ENCODE measurements at places on chromosomes 7 and 10. TPM values are rescaled to one million over a fixed set of nuclear protein-coding genes. Genes with fewer than 3 reads are reported as not detected.

DNA sequence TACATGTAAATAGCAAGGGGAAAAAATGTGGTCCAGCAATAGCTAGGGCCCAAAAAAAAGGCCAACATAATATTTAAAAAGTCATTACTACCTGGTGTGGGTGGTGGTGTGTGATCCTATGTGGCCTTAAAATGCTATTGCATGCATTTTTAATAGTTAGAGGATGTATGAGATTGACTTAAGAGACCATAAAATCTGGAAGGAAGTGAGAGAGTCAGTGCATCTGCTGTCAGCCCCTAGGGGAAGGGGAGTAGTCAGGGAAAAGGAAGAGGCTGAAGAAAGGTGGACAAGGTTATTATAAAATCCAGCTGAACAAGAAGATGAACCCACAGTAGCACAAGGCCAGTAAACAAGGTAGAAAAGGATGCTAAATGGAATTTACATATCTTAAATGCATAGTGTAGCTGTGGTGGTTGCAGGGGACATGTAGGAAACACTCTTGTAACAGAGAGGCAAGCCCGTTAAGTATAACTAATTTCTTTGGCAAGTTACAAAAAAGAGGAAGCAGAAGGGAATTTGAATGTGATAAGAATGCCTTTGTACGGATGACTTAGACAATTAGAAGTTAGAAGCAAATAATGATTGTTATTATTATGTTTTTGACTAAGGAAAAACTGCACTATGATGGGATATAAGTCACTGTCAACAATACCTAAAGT is 11.9 kb upstream of the NDUFA5 start:
- DNase-seq, result no peak

DNA sequence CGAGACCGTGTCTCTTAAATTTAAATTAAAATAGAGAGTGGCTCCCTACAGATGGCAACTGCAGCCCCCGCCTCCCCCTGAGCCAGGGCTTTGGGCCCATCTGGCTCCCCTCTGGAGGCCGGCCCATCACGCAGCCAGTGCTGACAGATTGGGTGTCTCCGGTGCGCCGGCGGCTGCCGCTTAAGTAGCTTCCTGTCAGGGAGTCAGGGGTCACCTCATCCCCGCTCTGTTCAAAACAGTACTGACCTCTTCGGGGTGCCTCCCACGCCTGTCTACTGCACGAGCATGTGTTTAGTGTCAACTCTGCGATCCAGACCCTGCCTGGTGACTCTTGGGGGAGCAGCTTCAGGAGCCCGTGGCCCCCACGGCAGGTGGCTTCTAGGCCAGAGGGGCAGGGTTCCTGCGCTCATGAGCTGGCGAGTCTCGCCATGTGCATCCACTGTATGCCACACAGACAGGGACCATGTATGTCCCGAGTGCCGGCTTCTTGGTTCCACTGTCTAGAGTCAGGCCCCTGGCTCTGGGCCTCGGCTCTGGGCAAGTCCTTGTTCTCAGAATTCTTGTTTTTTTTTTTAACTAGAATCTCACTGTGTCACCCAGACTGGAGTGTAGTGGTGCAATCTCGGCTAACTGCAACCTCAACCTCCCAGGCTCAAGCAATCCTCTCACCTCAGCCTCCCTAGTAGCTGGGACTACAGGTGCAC is 36.1 kb downstream of the KCTD7 start:
- DNase-seq, result no peak

DNA sequence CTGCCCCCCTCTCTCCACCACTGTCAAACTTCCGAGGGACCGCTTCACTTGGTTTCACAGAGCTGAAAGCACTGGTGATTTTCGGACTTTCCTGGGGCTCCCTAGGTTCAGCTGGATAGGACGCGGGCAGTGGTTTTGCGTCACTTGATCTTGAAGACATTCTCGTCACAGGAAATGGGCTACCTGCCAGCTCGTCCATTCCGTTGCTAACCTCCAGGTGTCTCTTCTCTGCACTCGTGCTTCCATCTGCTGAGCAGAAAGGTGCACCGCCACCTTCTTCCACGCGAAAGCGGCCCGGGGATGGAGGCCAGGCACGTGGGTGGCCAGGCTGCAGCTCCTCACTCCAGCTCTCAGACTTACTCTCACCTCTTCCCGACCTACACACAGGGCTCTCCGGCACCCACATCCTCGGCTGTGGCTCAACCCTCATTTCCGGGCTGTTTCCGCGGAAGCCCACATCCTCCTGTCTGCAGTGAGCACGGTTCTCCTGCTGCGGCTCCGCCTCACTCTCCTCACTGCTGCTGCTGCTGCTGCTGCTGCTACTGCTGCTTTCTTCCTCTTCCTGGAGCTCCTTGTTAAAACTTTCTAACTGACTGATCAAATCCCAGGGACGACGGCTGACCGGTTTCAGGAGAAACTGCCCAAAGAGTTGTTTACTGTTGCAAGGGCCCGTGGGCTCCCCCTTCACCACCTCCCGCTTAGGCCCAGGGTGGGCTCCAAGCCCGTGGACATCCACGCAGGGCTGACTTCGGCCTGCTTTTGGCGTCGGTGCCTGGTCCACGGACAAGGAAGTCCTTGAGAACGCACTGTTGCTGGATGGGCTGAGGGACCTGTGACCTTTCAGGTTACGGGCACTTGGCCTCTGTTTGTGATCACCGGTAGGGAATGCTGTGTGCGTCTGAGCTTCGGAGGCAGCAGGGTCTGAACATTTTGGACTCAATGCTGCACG is 32.1 kb downstream of the JCAD start:
- DNase-seq, result no peak

DNA sequence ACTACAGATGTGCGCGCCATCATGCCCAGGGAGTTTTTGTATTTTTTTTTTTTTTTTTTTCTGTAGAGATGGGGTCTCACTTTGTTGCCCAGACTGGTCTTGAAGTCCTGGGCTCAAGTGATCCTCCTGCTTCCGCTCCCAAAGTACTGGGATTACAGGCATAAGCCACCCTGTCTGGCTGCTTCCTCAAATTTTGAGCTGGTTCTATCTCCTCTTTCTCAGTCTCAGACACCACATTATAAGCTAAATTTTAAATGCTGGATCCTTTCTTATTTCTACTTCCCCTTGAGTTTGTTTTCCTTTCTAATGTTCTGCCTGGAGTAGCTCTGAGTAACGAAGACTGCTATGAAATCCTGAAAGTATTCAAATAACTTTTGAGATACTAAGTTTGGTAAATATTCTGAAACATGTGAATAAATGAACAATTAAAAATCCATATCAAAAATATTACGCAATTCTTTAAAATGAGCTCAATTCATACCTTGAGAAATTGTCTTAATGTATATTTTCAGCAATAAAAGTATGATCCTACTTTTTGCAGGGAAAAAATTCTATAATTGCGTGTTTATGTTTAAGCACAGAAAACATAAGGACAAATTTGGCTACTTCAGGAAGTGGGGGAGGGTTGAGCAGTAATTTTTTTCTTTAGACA is 15.0 kb downstream of the TCAF1 start:
- DNase-seq, result no peak

GRCh38 chr10:26090026-26090425 is 126.5 kb upstream of the GAD2 start:
- no peak for DNase-seq

DNA sequence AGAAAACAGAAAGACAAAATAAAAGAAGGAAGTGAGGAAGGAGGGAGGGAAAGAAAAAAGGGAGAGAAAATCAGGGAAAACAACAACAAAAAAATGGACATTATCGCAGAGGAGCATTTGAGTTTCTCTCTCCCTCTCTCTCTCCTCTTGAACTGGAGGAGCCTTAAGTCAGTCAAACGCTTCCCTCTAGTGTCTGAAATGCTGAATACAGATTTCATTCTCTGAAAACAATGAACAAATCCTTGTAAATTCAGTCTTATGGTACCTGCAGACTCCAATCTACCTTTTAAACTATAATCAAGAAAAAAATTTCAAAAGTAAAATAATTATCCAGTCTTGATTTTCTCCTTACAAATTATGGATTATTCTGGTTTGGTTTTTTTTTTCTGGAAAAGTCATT is 89.2 kb upstream of the PFKP start:
- DNase-seq, result no peak

- DNase-seq, result no peak
Measured at GRCh38 chr7:7563813-7564212, 2.9 kb upstream of the MIOS start.

DNA sequence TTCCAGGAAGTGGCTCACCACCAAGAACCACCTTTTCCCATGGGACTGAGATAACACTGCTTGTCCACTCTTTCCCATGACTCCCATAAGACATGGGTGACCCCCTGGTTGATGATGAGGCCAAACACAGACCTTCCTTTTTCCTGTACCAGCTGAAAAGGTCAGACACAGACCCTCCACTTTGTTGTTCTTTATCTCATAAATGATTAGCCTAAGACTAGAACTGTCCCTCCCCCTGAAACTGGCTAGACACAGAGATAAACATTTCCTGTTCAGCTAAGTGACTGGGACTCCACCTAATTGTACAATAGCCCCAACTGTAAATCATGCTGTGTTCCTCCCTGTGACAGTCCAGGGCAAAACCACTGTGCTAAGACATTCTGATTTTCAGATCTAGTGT is 8.2 kb upstream of the NRG3 start:
- DNase-seq, result no peak

DNA sequence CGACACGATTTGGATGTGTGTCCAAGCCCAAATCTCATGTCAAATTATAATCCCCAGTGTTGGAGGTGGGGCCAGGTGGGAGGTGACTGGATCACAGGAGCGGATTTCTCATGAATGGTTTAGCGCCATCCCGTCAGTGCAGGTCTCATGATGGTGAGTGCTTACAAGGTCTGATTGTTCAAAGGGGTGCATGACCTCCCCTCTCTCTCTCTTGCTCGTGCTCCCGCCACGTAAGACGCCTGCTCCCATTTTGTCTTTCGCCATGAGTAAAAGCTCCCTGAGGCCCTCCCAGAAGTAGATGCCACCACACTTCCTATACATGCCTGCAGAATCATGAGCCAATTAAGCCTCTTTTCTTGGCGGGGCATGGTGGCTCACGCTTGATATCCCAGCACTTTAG is 71.5 kb upstream of the NANOS1 start:
- no peak for DNase-seq

Gene HOXA9
- not detected for total RNA-seq

Gene C7orf57
- not detected for total RNA-seq

Gene EPHA1
- 56.3 TPM for total RNA-seq

Gene SHOC2
- total RNA-seq, result 47.5 TPM

Gene EN2
- not detected for total RNA-seq

Measured in progenitor cell of endocrine pancreas (in vitro differentiated cells).